NB4 (cell line): ENCODE measurements at places on chromosomes 7 and 10.

DNA sequence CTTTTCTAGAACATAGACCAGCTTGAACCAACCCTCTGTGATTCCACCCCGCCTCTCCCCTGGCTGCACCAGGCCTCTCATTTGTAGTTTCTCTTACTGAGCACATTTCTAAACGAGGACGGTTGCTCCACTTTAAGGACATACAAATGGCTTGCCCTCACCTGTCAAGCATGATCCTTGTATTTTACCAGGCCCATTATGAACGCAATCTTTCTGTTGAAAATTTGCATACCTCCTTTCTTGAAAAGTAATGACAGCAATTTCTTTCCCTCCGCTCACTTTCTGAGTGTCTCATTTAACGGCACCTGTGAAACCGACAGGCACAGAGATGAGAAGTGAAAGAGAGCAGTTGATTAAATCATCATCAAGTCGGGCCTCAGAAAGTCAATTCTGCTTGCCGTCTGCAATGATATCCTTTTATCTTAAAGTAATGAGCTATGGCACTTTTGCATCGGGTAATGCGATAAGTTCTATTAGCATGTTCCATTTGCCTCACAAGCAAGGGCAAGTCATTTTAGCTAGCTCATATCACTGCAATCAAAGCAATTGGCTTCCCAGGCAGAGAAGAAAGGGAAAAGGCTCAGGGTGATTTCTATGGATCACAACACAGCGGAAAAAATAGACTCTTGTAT lies 705.6 kb upstream of the GALNT17 start:
- DNase-seq, result no peak

- DNase-seq, result no peak
Measured at GRCh38 chr7:2833083-2833910, 10.8 kb downstream of the GNA12 start.

GRCh38 chr7:20288036-20288435 lies 42.7 kb upstream of the ITGB8 start:
- DNase-seq, result no peak

GRCh38 chr7:69782917-69783684 lies 184.8 kb downstream of the AUTS2 start:
- DNase-seq, result no peak

DNA sequence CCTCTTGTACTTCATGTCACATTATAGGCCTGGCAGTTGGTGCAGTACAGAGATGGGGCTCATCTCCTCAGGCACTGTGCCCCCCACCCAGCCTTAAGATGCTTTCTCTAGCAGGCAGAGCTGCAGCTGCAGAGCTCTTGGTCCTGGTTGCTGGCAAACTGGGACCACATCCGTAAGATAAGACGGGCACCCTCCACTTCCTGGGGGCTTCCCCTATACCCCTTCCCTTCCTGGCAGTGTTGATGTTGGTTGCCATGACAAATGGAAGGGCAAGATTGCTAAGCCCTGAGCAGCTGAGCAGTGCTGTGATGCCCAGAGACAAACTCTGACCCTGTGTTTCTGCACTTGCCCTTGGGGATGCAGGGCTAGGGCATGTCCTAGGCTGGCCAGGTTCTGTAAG lies 103.4 kb upstream of the ANLN start:
- DNase-seq, result no peak

GRCh38 chr7:21417647-21418046 lies 10.2 kb upstream of the SP4 start:
- DNase-seq, result no peak

DNA sequence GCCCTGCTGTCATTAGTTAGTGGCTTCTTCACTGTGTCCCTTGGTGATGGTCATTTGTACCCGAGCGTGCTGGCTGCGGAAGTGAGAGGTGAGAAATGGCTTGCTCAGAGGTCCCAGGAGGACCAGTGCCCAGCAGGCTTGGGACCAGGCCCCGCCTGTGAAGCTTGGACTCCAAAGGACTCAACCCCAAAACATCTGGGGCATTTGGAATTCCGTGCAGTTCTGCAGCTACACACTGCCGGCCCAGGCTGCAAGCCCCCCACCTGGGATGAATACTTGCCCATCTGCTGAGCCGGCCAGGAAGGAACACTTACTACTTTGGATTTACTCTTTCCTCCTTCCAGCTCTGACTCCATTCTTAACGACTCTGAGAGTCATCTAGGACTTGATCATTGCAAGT lies 18.0 kb downstream of the ECHDC3 start:
- DNase-seq, result no peak

GRCh38 chr10:3897156-3897555 lies 112.1 kb upstream of the KLF6 start:
- no peak for DNase-seq

GRCh38 chr7:80844916-80845315 lies 73.9 kb downstream of the SEMA3C start:
- DNase-seq, result no peak

GRCh38 chr7:152959610-152960009 lies 200.1 kb downstream of the ACTR3B start:
- no peak for DNase-seq

- peak; percentile 91 for DNase-seq
Measured at GRCh38 chr10:110446954-110447608, 50.6 kb upstream of the DUSP5 start.

- no peak for DNase-seq
Measured at GRCh38 chr10:104935656-104936055, 294.6 kb downstream of the SORCS3 start.

DNA sequence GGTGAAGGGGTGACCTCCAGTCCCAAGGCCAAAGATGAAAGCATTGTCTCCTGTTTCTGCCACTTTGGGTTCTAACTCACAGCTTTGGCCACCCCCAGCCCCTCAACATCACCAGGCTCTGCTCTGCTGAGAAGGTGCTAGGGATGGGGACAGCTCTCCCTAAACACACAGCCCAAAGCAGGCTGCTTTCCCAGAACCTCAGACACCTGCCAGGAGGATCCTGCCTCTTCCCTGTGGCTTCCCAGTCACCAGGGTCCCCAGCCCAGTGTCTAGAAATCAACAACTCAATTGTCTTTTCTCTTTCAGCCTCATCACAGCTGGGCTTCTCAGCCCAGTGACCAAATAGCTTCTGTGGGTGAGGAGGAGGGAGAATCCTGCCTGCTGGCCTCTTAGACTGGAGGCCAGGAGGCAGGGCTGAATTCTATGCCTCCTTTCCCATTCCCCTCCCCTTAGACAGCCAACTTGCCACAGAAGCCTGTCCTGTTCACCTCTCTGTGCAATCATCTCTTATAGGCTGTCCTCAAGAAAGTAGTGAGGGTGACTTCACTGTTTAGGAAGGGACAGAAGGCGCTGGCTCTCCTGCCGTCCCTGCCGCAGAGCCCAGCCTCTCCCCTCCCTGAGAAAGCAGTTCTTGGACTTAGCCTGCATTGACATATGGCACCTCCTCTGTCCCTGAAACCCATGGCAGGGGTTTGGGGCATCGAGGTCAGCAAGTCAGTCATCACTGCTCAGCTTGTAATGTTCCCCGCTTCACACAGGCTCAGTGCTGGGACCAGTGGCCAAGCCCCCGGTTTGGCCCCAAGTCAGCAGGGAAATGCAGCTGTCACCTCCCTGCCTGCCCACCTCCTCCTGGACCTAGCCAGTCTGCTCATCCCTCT lies 3.7 kb downstream of the FGF8 start:
- DNase-seq, result no peak

- DNase-seq, result no peak
Measured at GRCh38 chr7:115033917-115034459, 112.1 kb downstream of the MDFIC start.

GRCh38 chr7:41879403-41879802 lies 176.5 kb upstream of the INHBA start:
- DNase-seq, result no peak

- no peak for DNase-seq
Measured at GRCh38 chr7:105797652-105798051, 78.7 kb downstream of the ATXN7L1 start.

- DNase-seq, result no peak
Measured at GRCh38 chr10:126012485-126012884, 116.1 kb downstream of the FANK1 start.

- no peak for DNase-seq
Measured at GRCh38 chr7:129980667-129981066, 27.9 kb upstream of the UBE2H start.

DNA sequence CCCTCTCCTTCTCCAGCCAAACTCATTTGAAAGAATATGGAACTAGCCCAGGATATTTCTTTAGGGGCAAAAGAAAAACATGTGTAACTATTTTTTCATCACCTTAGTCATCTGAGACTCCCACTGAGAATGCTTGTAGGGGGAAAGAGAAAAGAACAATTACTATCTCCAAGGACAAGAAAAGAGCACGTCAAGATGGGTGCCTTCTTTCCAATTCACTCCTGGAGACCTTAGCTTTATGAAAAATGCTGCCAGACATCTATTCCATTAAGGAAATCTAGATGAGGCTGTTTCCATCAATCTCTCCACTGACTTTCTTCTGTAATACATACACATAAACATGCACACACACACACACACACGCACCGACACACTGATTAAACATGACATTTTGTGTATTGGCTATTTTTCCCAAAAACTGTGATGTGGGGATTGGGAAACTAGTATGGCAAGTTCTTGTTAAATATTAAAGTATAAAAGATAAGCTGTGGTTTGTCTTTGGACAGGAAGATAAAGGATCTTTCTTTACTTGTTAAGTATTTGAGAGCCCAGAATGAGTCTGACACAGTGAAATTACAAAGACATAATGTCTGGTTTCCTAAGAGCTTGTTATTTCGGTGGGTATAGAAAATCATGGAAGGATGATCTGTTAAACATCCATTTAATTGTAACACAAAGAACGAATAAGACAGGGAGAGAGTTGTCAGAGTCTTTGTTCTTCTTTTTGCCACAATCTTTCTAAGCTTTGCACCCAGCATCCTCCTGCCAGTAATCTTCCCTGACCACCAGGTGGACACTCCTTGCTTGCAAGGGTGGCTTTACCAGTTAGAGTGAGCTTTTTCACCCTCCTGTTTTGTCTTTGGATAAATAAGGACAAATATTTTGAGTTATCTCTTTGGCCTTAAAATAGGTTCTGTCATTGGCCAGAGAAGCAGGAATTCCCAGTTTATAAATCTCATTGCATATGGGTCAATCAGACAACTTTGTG lies 177.3 kb upstream of the TMEM72 start:
- no peak for DNase-seq

GRCh38 chr10:22580711-22581110 lies 133.7 kb downstream of the PIP4K2A start:
- DNase-seq, result no peak

GRCh38 chr7:836429-836828 lies 4.2 kb downstream of the SUN1 start:
- DNase-seq, result peak; percentile 47

DNA sequence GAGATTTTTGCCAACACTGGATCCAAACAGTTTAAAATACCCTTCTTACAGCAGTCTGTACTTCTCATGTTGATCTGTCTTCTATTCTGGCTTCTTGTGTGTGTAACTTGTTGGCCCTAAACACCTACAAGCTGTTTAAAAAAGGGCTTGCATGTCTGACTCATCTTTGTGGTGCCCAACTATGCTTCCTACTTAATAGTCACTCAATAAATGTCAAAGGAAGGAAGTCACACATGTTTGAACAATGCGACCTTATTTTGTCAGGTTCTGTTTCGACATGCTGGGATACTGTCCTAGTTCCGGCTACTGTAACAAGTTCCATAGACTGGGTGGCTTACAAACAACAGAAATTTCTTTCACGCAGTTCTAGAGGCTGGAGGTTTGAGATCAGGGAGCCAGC lies 9.4 kb upstream of the GRK5 start:
- peak; percentile 56 for DNase-seq

DNA sequence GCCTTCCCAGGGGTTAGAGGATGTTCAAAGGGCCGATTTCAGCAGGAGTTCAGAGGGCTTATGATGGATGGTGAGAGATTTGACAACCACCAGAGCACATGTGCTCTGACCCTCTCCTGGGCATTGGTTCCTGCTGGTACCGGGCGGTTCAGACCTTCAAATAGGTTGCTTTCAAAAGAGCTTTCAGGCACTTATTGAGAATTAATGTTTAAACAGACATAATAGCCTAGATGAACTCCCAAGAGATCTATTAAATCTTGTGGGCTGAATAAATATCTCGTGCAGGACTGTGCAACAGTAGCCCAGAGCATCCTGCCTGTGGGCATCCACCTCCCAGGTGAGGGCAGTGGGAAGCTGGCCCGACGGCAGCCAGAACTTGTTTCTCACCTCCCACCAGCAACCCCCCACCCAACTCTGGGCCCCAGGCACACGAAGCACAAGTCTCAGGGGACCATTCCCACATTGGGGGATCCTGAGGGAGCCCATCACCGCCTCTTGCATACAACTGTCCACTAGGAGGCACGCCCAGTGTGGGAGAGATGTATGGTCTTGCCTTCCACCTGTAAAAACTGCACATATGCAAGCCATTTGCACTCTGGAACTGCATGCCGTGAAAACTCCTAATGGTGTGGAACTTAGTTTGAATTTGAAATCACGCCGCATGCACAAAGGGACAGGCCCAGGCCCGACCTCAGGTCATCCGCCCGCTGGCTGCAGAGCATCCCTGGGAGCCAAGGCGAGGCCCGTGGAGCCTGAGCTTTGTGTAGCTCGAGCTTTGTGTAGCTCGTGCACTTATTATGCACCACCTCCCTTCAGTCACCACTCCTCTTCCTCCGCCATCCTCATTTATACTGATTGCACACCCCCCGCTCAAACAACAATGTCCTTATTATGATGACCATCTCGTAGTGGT lies 147.8 kb downstream of the ADCY1 start:
- DNase-seq, result peak; percentile 23

DNA sequence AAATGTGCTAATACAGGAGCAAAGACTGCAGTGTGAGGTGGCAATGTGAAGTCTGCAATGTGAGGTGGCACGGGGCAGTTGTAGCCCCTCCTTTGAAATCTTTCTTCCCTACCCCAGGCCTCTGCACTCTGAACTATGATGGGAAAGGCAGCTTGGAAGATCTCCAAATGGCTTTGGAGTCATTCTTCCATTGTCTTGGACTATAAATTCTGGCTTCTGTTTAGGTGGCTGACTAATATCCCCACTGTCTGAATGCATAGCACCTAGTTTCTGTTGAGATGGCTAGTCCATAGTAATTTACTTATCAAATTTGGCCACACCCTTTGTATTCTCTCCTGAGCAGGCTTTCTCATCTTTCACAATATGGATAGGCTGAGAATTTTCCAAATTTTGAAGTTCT lies 175.0 kb downstream of the CFTR start:
- DNase-seq, result no peak

- no peak for DNase-seq
Measured at GRCh38 chr10:73439055-73439454, 5.7 kb upstream of the MSS51 start.

GRCh38 chr7:112995059-112995824 lies 91.4 kb downstream of the GPR85 start:
- DNase-seq, result no peak

GRCh38 chr10:71842422-71842821 lies 8.6 kb downstream of the PSAP start:
- no peak for DNase-seq

GRCh38 chr10:121222842-121223241 lies 371.7 kb downstream of the WDR11 start:
- DNase-seq, result no peak

- peak; percentile 90 for DNase-seq
Measured at GRCh38 chr7:157678501-157678900, 341.7 kb downstream of the DNAJB6 start.

DNA sequence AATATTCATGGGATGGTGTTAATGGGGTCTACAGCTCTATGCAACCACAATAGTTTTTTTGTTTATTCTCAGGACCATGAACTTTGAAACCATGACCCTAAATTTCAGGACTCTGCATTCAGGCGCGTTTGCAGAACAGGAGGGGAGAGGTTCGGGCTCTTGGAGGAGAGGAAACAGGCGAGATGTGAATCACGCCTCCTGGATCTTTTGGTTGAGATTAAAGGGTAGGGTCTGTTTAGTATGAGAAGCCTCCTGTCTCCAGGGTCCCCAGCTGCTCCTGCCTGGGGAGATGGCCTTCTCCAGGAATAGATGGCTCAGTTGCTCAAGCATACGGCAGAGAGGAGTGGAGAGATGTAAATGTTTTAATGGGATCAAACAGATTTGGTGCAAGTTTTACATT lies 18.2 kb downstream of the TLL2 start:
- no peak for DNase-seq
